ENCODE measurements at places on chromosomes 1 and 21. TPM values are rescaled to one million over a fixed set of nuclear protein-coding genes. Genes with fewer than 3 reads are reported as not detected.
A peak's percentile ranks its signal among the peaks of the same experiment; 100 is the strongest.

The BSND gene
- total RNA-seq: not detected

DNA sequence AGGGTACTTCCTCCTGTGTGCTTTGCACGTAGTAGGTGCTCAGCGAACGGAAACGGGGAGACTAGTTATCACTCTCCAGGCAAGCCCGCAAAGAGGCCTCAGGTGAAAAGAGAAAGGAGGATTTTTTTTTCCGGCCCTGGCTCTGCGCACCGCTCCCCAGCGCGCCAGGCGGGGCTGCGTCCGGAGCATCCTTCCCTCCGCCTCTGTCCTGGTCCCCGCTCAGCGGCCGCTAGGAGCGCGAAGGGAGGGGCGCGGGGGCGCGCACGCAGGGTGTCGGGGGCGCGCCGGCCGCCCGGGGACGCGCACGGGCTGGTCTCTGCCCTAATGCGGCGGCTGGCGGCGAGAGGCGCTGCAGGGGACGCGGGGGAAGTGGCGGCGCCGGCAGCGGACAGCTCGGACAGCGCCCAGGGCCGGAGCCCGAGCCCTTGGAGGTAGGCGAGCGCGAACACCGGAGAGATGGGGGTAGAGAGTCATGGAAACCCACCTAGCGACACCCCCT is 42.3 kb upstream of the NFASC start:
- peak; percentile 56 for DNase-seq
- H3K36me3 ChIP-seq: no peaks in the 10 kb centered on the region
- H3K4me1 ChIP-seq: peaks cover 4% of the 10 kb centered on the region
- no peak overlapping the region for H3K4me3 ChIP-seq
- H3K27ac ChIP-seq: no peak overlapping the region

The REN gene
- total RNA-seq: not detected

GRCh38 chr1:30668546-30669327 is 54.6 kb downstream of the MATN1 start:
- H3K27ac ChIP-seq: no peak overlapping the region
- no peaks in the 10 kb centered on the region for H3K4me1 ChIP-seq
- H3K27me3 ChIP-seq: peaks cover 8% of the 10 kb centered on the region

The HSD11B1 gene
- total RNA-seq: 0.59 TPM

The FAAH gene
- total RNA-seq: 4.7 TPM

DNA sequence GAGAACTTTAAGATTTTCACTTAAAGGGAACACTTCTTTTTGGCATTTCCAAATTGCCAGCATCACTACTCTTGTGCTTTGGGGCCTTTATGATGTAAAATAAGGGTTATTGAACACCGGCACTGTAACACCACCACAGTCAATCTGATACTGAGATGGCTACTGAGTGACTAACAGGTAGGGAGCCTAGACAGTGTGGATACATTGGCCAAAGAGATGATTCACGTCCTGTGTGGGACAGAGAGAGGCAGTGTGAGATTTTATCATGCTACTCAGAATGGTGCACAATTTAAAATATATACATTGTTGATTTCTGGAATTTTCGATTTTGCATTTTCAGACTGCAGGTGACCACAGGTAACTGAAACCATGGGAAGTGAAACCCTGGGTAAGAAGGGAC is 261.6 kb downstream of the SPATA17 start:
- no peak overlapping the region for H3K27ac ChIP-seq
- H3K4me1 ChIP-seq: no peaks in the 10 kb centered on the region
- H3K4me3 ChIP-seq: no peak overlapping the region
- H3K36me3 ChIP-seq: no peaks in the 10 kb centered on the region
- DNase-seq: no peak

- no peaks in the 10 kb centered on the region for H3K27me3 ChIP-seq
- no peaks in the 10 kb centered on the region for H3K4me1 ChIP-seq
- H3K27ac ChIP-seq: no peak overlapping the region
Measured at GRCh38 chr1:200945111-200945510, 50.4 kb downstream of the INAVA start.

The UBL4B gene
- not detected for total RNA-seq

The CDA gene
- not detected for total RNA-seq

DNA sequence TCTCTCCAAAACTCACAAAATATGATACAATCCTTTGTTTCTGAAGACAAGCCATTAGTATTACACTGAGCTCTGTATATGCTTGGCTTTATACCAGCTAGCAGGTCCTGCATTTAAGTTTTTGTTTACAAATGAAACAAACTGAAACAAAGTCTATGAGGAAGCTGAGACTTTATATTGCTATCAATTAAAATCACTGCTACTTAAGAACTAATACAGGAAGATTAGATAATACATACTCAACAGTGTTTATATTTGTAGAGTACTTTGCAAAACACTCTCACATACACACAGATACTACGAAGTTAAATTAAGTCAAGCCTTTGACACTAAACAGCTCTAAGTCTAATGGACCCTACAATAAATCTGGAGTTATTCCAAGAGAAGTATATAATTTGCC is 247.4 kb downstream of the CRB1 start:
- no peak overlapping the region for H3K27ac ChIP-seq
- no peak overlapping the region for H3K4me3 ChIP-seq
- H3K36me3 ChIP-seq: peaks cover 5% of the 10 kb centered on the region
- no peak for DNase-seq
- H3K27me3 ChIP-seq: no peaks in the 10 kb centered on the region

- no peak overlapping the region for H3K4me3 ChIP-seq
- no peak overlapping the region for H3K27ac ChIP-seq
- H3K27me3 ChIP-seq: no peaks in the 10 kb centered on the region
- H3K4me1 ChIP-seq: peaks cover 18% of the 10 kb centered on the region
- peaks cover 65% of the 10 kb centered on the region for H3K36me3 ChIP-seq
- no peak for DNase-seq
Measured at GRCh38 chr1:119720866-119721440, 9.2 kb downstream of the PHGDH start.

The KLF17 gene
- total RNA-seq: not detected

DNA sequence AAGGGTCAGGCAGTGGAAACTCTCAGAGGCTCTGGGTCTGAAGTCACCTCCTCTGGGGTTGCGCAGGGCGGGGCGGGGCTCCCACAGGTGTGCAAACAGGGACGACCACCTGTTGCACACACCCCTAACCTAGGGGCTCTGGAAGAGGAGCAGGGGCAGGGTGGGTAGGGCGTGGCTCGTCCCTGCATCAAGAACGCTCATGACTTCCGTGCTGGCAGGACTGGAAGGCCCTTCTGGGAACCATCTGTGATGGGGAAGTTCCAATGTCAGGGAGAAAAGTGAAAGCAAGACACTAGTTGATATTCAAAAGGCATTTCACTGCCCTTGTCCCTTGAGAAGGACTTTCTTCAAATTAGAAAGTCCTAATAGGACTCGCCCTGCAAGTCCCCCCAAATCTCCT is 22.1 kb upstream of the CLSTN1 start:
- no peaks in the 10 kb centered on the region for H3K36me3 ChIP-seq
- H3K4me1 ChIP-seq: peaks cover 11% of the 10 kb centered on the region
- no peak for DNase-seq
- no peak overlapping the region for H3K4me3 ChIP-seq
- H3K27me3 ChIP-seq: peaks cover 2% of the 10 kb centered on the region

DNA sequence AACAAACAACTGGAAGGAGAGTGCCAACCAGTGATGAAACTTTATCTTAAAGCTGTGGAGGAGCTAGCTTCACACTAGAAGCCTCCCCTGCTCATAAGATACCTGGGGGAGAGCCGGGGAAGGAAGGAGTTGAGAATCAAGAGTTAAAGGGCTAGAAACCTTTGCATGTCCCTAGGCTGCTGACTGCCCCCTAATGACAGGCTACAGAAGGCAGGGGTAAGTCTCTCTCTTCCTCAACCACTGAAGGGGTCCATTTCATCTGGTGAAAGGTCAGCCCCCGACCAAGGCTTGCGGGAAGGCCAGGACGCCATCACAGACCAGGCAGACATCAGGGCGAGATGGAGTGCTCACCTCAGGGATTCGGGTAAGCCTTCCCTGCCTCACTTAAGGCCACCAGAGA is 65.6 kb upstream of the GRHL3 start:
- no peak for DNase-seq
- H3K27ac ChIP-seq: no peak overlapping the region
- no peak overlapping the region for H3K4me3 ChIP-seq

- H3K27ac ChIP-seq: peak overlapping the region; percentile 97
- DNase-seq: no peak
- H3K36me3 ChIP-seq: peaks cover 12% of the 10 kb centered on the region
- H3K4me1 ChIP-seq: peaks cover 24% of the 10 kb centered on the region
- no peaks in the 10 kb centered on the region for H3K27me3 ChIP-seq
Measured at GRCh38 chr1:47334765-47335435, 1.3 kb downstream of the CMPK1 start.

DNA sequence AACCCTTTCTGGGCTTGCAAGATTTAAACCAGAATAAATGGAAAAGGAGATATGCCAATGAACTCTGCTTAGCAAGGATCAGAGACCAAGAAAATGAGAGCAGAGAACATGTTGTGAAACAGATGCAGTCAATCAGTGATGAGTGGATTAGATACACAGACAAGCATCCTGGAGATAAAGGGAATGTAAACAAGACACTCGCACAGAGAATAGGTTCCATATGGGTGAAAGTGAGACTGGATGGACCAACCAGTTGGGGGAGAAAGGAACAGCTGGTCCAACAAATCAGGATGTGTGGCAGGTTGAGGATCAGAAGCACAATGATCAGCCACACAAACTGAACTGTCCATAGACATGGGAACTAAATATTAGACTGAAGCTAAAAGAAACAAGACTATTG is 338.2 kb downstream of the ASTN1 start:
- H3K27me3 ChIP-seq: no peaks in the 10 kb centered on the region
- no peaks in the 10 kb centered on the region for H3K4me1 ChIP-seq
- no peak overlapping the region for H3K4me3 ChIP-seq
- no peak for DNase-seq

- no peak overlapping the region for H3K4me3 ChIP-seq
- H3K36me3 ChIP-seq: no peaks in the 10 kb centered on the region
- no peak overlapping the region for H3K27ac ChIP-seq
- H3K4me1 ChIP-seq: no peaks in the 10 kb centered on the region
- no peak for DNase-seq
Measured at GRCh38 chr1:183982172-183982963, 55.2 kb downstream of the COLGALT2 start.

- peaks cover 8% of the 10 kb centered on the region for H3K27me3 ChIP-seq
- H3K4me3 ChIP-seq: no peak within 1 kb of the TSS
- H3K36me3 ChIP-seq: no peaks in the 10 kb centered on the region
- no peak for DNase-seq
Measured at GRCh38 chr1:205943245-205943644, at the start of gene SLC26A9. TSS of gene SLC26A9 (minus strand) at chr1:205943456. CDS start at chr1:205935820, 7,636 bp downstream.

- no peak for DNase-seq
- peaks cover 10% of the 10 kb centered on the region for H3K27me3 ChIP-seq
- no peak overlapping the region for H3K4me3 ChIP-seq
- H3K27ac ChIP-seq: no peak overlapping the region
- H3K4me1 ChIP-seq: no peaks in the 10 kb centered on the region
- no peaks in the 10 kb centered on the region for H3K36me3 ChIP-seq
Measured at GRCh38 chr1:209587789-209588188, 4.3 kb downstream of the CAMK1G start.

DNA sequence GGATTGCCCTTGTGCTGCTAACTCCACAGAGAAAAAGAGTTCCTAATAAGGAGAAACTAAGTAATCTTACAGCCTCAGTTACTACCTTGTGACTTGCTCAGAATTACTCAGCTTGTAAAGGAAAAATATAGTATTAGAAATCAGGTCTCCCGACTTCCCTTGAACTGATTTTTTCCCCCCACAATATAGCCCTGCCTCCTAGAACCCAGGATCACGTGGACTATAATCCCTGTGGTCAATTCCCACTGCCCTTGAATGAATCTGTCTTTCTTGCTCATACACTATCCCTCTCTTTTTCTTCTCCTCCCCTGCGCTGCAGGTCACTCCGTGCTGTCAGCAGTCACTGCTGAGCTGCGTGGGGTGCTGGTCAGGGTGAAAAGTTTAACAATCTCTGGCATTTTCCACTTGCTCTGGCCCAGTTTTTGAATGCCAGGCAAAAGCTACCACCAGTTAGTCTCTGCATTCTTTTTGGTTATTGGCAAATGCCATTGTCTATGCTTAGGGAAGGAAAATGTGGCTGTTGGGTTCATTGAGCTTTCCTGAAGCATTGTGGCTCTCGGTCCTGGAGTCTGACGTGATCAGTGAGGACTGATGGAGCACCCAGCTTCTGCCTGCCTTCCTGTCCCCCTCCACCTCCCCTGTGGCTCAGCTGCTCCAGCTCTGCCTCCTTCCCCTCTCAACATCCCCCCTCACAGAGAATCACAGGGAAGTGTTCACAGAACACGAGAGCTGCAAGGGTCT is 1.9 kb upstream of the MYOC start:
- no peak overlapping the region for H3K27ac ChIP-seq
- peaks cover 9% of the 10 kb centered on the region for H3K4me1 ChIP-seq
- no peak overlapping the region for H3K4me3 ChIP-seq
- H3K36me3 ChIP-seq: no peaks in the 10 kb centered on the region
- DNase-seq: no peak

The SPRR2A gene
- total RNA-seq: not detected

The UTP11 gene
- total RNA-seq: 58.1 TPM

- no peak for DNase-seq
- H3K27me3 ChIP-seq: no peaks in the 10 kb centered on the region
- no peaks in the 10 kb centered on the region for H3K36me3 ChIP-seq
- H3K27ac ChIP-seq: no peak overlapping the region
Measured at GRCh38 chr1:204265665-204266064, 51.9 kb upstream of the GOLT1A start.

The POFUT2 gene
- 11.7 TPM for total RNA-seq

The MAB21L3 gene
- not detected for total RNA-seq

DNA sequence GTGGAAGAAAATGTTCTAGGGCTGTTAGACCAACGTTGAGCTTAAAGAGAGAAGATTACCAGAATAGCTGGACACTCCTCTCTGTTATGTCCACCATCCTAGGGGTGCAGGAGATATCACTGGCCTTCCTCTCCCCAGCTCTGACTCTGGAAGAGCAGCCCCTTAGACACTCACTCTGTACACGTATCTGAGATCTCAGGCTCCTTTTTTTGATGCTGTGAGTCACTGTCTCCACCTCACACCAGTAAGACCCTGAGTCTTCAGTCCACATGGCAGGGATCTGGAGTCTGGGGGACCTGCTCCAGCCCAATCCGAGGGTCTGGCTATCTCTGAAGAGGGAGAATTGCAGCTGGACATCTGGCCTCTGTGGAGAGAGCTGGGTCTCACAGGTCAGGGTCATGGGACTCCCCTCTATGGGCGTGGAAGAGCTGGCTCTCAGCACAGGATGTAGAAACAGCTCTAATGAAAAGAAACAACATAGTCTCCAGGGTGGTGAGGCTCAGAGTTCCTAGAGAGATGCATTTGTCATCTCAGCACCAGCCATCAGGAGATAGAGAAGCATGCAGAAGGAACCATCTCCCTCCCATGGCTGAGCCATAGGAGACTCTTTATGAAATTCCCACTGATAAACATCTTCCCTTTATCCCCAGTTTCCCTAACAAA is 3.5 kb downstream of the FCRL3 start:
- no peaks in the 10 kb centered on the region for H3K36me3 ChIP-seq
- H3K4me1 ChIP-seq: no peaks in the 10 kb centered on the region
- DNase-seq: no peak

The OR2AK2 gene
- total RNA-seq: not detected

- H3K4me3 ChIP-seq: no peak overlapping the region
- no peak for DNase-seq
- no peak overlapping the region for H3K27ac ChIP-seq
- peaks cover 5% of the 10 kb centered on the region for H3K4me1 ChIP-seq
- no peaks in the 10 kb centered on the region for H3K27me3 ChIP-seq
Measured at GRCh38 chr1:184485751-184486723, 99.2 kb downstream of the C1orf21 start.

Measured in activated CD8-positive, alpha-beta T cell treated with anti-CD3 and anti-CD28 coated beads for 36 hours (primary cell).